ENCODE measurements at places on chromosomes 5 and 9. TPM values are rescaled to one million over a fixed set of nuclear protein-coding genes. Genes with fewer than 3 reads are reported as not detected.

- peak overlapping the region; percentile 41 for H3K4me3 ChIP-seq
- no peaks in the 10 kb centered on the region for H3K27me3 ChIP-seq
- DNase-seq = peak; percentile 71
- peaks cover 41% of the 10 kb centered on the region for H3K4me1 ChIP-seq
- peak overlapping the region; percentile 82 for H3K27ac ChIP-seq
- peaks cover 53% of the 10 kb centered on the region for H3K36me3 ChIP-seq
These were observed 39.9 kb downstream of the MOCS2 start for GRCh38 chr5:53069626-53070025.

GRCh38 chr9:102209176-102209575 lies 470.7 kb upstream of the GRIN3A start:
- no peaks in the 10 kb centered on the region for H3K27me3 ChIP-seq
- no peaks in the 10 kb centered on the region for H3K36me3 ChIP-seq
- H3K4me1 ChIP-seq = no peaks in the 10 kb centered on the region
- H3K27ac ChIP-seq = no peak overlapping the region
- no peak for DNase-seq

DNA sequence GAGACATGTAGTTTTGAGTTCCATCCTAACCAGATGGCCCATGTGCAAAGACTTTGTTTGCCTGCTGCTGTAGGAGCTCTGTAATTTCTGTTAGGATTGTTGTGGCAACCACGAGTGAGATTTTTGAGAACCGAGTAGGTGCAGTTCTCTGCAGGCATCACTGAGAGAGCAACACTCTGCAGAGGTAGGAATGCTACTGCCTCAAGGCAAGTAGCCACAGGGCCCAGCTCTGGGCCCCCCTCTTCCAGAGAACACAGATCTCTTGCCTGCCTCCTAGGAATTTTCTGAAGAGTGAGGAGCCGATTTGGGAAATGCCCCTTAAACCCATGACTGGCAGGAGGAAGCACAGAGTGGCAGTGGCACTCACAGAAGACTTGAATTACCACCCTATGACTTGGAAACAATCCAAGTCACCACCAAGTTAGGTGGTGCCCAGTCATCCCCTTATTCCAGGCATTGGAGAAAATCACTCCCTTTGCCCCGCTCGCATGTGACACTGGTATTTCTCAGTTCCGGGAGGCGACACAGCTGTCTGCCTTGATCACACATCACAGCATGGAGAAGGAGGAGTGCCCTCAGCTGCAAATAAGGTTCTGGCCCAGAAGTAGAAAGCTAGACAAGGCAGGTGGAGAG lies 52.5 kb upstream of the SLC2A8 start:
- no peak overlapping the region for H3K27ac ChIP-seq
- no peak overlapping the region for H3K4me3 ChIP-seq
- no peaks in the 10 kb centered on the region for H3K36me3 ChIP-seq

DNA sequence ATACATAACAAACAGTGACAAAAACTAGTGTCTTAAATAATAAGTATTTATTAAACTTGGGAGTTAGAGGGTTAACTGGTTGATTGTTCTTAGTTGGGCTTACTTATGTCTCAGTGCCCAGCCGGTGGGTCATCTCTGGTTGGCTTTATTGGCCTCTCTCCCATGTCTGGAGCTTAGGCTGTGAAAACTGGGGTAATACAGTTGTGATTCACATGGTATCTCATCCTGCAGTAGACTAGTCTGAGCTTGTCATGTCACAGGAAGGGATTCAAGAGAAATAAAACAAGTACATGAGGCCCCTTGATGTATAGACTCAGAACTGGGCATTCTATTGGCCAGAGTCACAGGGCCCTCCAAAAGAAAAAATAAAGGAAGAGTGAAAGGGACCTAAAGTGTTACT lies 466.4 kb upstream of the SMC2 start:
- no peak overlapping the region for H3K27ac ChIP-seq
- H3K4me1 ChIP-seq = no peaks in the 10 kb centered on the region
- DNase-seq = no peak

Gene ORM2
- not detected for total RNA-seq

Gene RICTOR
- total RNA-seq = 33.9 TPM

Gene RANBP17
- total RNA-seq = not detected

Gene TAF1L
- total RNA-seq = 0.03 TPM
